ENCODE measurements at places on chromosomes 7 and 10. TPM values are rescaled to one million over a fixed set of nuclear protein-coding genes. Genes with fewer than 3 reads are reported as not detected.

MALRD1 gene
- 2.2 TPM for polyA plus RNA-seq

- DNase-seq: no peak
These were observed 1.9 kb downstream of the HGF start for GRCh38 chr7:81767926-81768325.

- peak; percentile 8 for DNase-seq
These were observed 55.6 kb upstream of the PNLIP start for GRCh38 chr10:116490028-116490662.

DNA sequence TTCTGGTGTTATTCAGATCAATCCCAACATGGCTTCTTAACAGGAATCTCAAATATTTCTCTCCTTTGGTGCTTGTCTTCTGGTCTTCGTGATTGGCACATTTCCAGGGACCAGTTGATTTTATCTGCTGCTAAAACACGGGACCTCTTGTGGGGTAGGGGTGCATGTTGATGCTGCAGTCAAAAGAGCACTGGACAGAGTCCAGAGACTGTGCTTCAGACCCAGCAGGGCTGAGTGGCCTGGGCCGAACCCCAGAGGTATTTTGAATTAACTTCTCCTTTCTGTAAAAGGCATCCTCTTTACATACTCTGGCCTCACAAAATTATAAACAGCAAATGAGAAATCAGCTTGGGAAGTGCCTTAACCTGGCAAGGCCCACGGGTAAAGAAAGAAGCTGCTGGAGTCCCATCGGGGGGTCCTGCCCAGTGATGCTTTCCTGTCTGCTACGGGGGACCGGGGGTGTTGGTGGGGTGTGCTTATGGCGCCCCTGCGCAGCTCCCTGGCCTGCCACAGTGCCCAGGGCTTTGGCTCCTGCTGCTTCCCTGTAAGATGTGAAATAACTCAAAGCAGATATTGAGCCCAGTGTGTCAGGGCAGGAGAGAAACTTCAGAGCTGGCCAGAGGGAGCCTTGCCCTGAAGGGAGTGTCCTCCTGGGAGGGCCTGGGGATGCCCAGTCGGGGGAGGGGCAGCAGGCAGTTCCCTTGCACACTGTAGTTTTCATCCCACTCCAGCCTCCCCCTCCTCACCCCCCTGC, 230.5 kb downstream of the TCF7L2 start:
- no peak for DNase-seq

DNA sequence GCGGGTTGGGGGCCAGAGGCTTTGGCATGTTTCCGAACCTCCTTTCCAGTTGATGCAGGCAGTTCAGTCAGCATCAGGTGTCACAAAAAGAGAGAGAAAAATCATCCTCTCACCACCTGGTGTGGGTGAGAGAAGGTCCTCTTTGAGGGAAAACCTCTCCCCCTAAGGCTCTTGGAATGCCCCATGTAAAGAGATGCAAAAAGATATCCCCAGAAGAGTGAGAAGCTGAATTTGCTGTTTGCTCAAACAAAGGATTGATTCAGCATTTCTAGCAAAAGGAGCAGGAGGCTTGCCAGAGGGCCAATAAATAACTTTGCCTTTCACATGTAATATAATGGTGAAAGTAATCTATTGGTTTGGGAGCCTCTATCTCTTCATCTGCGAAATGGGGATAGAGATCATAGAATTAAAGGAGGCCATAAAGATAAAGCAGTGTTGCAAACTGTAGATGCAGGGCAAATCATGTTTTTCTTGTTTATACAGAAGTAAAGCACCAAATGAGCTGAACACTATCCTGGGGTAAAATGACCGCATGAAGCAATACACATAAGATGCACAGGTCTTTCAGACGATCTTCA, 425.9 kb downstream of the LRMDA start:
- no peak for DNase-seq

GRCh38 chr7:69062020-69062765, 536.1 kb upstream of the AUTS2 start:
- no peak for DNase-seq

DNA sequence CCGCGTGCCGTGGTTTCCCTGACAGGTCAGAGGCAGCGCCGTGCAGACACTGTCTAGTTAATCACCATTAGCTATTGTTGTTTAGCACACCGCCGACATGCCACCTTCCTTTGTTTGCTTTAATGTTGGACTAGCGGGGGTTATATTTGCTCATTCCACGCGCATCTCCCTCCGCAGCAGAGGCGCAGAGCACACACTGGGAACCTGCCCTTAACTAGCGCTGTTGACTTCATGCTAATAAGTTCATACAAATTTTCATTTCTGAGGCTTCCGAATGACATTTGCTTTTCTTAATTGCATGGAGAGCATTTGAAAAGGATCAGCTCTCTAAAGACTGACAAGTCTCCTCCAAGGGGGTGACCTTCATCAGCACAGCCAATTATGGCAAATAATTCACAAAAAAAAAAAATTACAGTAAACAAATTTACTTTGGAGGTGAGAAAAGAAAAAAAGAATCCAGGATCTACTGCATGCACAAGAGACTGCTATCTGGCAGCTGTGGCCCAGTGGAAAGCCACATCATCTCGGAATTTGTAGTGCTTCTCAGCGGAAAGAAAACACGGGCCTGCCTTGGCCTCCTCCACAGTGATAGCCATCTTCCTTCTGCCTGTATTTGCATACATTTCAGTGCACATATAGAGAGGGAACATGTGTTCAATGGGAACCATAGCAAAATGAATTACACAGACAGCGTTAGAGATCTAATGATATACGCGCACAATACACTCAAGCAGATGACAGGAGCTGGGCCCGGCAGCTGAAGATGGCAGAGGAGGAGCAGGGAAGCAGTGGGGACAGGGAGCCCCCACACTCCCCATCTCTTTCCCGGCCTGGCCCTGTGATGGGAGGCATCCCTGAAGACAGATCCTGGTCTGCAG, 94.2 kb downstream of the EBF3 start:
- DNase-seq: no peak

DNA sequence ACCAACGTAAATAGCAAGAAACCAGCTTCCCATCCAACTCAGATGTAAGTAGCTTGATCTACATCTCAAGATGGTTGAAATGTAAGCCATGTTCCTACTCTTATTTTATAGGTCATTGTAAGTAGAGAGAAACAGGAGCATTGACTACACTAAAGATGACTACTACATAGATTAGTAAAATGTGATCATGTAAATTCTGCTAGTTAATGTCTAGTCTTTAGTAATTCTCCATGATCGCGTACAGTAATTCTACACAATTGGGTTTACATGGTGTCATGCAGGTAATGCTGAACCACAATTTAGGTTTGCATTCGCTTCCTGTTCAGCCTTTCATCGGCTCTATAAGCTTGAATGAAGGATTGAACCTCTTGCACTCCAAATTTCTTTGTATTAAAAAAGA, 14.9 kb upstream of the SFMBT2 start:
- no peak for DNase-seq

ADAM12 gene
- 26.4 TPM for polyA plus RNA-seq

NME8 gene
- polyA plus RNA-seq: not detected

DNA sequence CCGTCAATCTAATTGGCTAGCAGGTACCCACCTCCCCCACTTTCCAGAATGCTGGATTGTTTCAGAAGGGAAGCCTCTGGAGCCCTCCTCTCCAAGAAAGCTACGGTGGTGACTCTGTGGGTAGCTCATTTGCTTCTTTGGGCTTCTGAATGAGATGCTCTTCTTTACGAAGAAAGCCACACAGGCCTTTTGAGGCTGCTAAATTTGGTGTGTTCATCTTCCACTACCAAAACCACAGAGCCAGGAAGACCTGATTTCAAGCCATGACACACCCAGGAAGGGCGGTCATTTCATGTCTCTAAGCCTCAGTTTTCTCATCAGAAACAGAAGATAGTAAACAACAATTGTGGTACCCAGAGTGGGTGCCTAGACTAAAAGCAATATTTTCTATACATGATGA, 901.2 kb downstream of the KCNMA1 start:
- no peak for DNase-seq

All from left kidney (tissue), 8 donors.